ENCODE measurements at places on chromosomes 3 and 15.

DNA sequence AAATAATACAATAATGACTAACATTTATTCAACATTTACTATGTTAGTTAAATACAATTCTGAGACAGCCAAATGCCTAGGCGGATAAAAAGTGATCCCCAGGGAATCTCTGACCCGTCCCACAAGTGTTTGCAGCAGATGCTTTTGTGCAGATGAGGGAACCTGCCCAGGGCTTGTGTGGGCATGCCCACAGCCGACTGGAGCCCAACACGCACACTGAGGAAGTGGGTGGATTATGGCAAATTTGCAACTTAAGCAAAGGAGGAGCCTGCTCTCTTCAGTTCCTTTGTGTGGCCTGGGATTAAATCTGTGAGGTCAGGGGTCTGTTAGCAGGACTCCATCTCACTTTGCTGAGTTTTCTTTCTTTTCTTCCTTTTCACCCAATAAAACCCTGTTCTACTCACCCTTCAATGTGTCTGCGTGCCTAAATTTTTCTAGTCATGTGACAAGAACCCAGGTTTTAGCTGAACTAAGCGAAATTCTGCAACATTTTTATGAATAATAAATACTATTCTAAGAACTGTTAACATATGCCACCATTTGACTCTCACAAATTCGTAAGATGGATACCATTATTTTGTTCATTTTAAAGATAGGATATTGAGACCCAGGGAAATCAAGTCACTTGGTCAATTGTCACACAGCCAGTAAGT is 13.9 kb upstream of the RTP1 start:
- DNase-seq, result no peak

GRCh38 chr3:72520690-72521308 is 327.4 kb downstream of the SHQ1 start:
- DNase-seq, result no peak

GRCh38 chr15:88196961-88197360 is 59.6 kb downstream of the NTRK3 start:
- DNase-seq, result no peak

- no peak for DNase-seq
These were observed 33.4 kb upstream of the STIMATE start for GRCh38 chr3:52930748-52931147.

GRCh38 chr15:70250208-70251201 is 152.8 kb upstream of the TLE3 start:
- DNase-seq, result no peak

GRCh38 chr15:40955930-40956540 is 2.8 kb downstream of the CHAC1 start:
- no peak for DNase-seq

DNA sequence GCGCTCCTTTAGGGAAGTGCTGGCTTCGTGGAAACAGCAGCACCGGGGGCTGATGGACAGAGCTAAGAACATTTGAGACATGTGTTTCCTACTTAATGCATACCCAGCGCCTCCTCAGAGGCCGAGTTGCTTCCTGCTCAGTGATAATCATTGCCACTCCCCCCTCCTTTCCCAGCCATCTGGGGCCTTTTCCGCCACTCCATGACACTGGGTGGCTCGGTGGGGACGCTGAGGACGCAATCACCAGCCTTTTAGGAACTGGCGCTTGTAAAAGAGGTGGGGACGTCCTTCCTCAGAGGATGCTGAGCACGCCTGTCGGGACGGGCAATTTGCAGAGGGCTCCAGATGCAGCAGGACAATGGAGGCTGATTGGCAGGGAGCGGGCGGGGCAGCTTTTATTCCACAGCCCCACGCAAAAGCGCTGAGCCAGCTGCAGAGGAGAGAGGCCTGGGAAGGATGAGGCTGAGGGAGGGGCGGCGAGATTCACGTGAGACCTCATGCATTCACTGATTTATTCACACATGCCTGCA is 22.2 kb upstream of the IQSEC1 start:
- no peak for DNase-seq

- no peak for DNase-seq
These were observed 20.3 kb upstream of the TNIK start for GRCh38 chr3:171480526-171480925.

GRCh38 chr3:132623646-132624045 is 26.6 kb downstream of the ACKR4 start:
- no peak for DNase-seq

DNA sequence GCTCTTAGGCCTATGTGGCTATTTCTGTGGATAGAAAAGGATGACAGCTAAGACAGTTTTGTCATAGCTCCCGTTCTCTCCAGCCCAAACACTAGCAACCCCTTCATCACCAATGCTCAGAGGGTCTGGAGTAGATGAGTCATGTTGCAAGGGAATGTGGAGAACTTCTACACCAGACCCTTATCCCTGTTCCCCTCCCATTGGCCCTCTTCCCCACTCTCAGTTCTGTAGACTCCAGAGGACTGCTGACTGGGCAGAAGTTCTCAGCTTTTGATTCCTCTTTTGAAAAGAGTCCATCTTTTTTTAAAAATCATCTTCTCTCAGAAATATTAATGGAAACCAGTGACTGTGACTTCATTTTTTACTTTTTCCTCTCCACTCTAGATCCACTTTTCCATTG is 2.4 kb upstream of the MYZAP start:
- no peak for DNase-seq

GRCh38 chr15:59444081-59444835 is 6.3 kb downstream of the FAM81A start:
- no peak for DNase-seq

GRCh38 chr15:65085990-65086679 is 9.6 kb downstream of the KBTBD13 start:
- DNase-seq, result no peak

GRCh38 chr15:95825671-95826411 is 504.7 kb upstream of the NR2F2 start:
- DNase-seq, result no peak

DNA sequence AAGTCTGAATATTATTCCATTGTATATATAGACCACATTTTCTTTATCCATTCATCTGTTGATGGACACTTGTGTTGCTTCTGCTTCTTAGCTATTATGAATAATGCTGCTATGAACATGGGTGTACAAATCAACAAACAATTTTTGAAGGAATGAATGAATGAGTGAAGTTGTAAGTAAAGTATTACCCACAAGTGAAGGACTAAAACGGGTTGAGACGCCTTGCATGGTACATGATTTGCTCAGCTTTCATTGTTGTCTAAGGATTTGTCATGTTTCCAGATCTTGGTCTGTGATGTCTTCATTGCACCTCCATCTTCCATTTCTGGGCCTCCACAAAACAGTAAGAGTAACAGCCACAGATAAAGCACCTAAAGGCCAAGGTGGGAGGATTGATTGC is 20.5 kb downstream of the IFT122 start:
- DNase-seq, result no peak

DNA sequence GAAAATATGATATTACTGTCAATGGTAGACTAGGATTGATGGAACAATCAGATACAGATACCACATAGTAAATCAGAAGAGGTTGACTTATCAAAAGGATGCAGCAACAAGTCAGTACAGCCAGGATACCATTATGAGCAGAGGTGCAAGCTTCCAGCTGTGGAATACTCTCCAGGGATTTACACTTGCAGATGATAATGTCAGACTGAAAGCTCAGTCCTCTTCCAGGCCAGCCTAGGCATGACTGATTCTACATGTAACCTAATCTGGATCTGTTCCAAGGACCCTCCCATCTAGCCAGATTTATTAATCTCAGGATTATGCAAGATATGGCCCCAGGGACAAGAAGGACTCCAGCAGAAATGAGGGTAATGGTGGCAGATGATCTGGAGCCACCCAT is 8.2 kb downstream of the FILIP1L start:
- no peak for DNase-seq

- DNase-seq, result no peak
These were observed 472.2 kb downstream of the NR2F2 start for GRCh38 chr15:96802611-96803255.

DNA sequence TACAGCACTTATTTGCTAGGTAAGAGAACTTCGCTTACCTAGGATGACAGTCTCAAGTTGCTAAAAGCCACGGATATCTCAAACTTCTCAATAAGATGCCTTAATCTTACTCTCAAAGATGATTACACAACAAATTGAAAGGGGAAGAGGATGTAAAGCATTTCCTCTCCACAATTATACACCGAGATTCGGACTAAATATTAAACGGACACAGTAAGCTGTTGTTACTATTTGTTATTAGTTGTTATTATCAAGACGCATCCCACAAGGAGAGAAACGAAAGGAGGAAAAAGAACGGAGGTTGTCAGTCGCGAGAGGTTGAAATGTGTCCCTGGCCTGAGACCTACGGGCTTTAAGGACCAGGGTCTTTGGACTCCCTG is 660 bp downstream of the ZNF106 start:
- no peak for DNase-seq

- DNase-seq, result no peak
These were observed 1521.5 kb downstream of the OTOL1 start for GRCh38 chr3:163018067-163018466.

DNA sequence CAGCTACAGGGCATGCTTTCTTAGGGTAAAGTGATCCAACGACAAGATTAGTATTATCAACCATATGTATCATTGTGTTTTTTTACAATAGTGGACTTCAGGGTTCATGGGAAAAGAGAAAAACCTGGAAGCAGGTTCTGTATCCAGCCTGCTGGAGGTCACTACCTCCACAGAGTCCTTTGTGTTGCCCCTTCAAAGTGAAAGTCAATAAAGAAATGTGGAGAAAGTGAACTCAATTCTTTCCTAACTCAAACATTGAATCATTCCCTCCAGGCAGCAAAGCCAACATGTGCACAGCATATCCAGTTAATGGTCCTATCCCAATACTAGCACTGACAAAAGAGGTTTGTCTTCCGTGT is 45.4 kb downstream of the FGF7 start:
- DNase-seq, result no peak

GRCh38 chr3:161409069-161409468 is 37.8 kb upstream of the SPTSSB start:
- no peak for DNase-seq

GRCh38 chr15:99123713-99124451 is 19.0 kb downstream of the SYNM start:
- no peak for DNase-seq

GRCh38 chr3:66338927-66339326 is 118.1 kb downstream of the SLC25A26 start:
- DNase-seq, result no peak

- DNase-seq, result no peak
These were observed 23.2 kb downstream of the LMCD1 start for GRCh38 chr3:8524656-8525399.

GRCh38 chr3:53671961-53672299 is 174.3 kb downstream of the CHDH start:
- DNase-seq, result no peak

GRCh38 chr3:188471723-188472122 is 317.8 kb downstream of the LPP start:
- DNase-seq, result no peak

- DNase-seq, result no peak
These were observed 1188.8 kb upstream of the CADM2 start for GRCh38 chr3:83769791-83770663.

- no peak for DNase-seq
These were observed 24.3 kb downstream of the CCR3 start for GRCh38 chr3:46266598-46266997.

DNA sequence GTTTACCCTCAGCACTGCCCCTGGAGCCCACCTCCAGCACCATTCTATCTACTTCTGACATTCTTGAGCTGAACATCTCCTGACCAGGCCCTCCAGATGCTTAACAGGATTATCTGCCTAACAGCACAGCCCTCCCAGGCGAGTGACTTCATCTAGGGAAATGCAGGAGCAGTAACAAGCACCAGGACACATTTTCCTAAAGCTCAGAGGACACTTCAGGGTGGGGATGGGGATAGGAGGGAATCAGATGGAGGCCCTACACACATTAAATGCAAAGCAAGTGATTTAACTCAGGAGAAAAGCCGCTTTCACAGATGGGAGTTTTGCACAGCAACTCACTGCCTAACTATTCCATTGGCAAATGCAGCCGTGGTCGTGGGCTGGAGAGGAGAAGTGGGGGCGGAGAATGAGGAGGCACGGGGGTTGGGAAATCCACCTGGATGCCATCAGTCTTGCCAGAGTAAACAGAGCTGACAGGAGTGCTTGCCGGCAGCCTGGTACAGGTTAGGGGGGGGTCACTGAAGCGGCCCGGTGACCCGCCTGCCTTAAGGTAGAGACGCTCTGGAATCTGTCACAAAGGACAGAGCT is 21.3 kb upstream of the BNC1 start:
- no peak for DNase-seq

DNA sequence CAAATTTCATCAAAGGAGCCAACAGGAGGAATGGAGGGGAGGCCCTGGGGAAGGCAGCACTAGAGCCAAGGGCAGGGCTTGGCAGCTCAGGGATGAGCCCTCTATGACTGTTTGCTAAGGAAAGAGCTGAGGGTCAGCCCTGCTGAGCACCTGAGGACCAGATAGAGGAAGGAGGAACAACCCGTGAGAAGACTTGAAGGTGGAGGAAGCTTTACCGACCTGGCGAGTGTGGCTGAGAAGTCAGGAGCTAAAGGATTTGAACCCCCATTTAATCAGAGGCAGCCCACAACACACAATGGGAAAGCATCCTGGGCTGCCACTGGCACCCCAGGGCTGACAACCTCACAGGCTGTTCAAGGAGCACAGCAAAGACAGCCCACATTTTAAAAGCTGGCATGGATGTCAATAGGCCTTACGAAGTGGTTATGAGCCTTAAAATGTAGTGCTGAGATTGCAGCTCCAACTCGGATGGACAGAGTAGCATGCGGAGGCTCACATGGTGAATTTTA is 20.7 kb upstream of the LRRC2 start:
- no peak for DNase-seq

DNA sequence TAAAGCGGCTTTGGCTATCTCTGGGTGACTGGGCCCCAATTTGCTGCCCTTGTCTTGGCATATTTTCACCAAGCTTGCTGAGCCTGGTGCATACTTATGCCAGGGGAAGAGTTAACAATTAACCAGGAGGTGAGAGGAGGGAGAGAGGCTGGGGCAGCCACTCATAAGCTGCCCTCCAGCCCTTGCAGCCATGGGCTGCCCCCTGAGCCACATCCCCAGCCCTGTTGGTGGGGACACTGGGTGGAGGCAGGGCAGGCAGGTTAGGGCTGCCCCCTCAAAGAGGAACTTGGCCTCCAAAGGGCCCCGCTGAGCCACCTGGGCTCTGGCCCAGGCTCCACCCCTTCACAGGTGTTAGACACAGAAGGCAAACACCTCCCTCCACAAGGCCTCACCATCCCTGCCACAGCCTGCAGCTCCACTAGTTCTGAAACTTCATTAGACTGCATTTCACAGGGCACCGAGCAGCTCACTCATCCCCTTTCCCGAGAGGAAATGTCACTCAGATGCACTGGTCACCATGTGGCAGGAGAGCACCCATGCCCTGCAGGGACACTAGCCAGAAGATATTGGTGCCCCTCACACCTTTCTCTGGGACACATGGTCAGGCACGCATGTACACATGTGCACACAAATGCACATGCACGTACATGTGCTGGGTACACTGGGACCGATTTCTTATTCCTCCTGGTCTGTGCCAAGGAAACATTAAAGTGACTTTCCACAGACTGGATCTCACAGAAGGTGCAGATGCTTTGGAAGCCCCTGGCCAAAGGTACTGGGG is 20.2 kb downstream of the AMOTL2 start:
- DNase-seq, result no peak

Measured in stimulated activated CD4-positive, alpha-beta T cell treated with anti-CD3 and anti-CD28 coated beads, Interleukin-1b, Interleukin-23, amount 100 ng/mL, for 1 hour (primary cell).